Activated T-helper 9 cell treated with anti-CD3 and anti-CD28 coated beads, Interleukin-2, amount 50 U/mL, for 16 hours (primary cell): ENCODE measurements at places on chromosomes 1 and 21.
A peak's percentile ranks its signal among the peaks of the same experiment; 100 is the strongest.

DNA sequence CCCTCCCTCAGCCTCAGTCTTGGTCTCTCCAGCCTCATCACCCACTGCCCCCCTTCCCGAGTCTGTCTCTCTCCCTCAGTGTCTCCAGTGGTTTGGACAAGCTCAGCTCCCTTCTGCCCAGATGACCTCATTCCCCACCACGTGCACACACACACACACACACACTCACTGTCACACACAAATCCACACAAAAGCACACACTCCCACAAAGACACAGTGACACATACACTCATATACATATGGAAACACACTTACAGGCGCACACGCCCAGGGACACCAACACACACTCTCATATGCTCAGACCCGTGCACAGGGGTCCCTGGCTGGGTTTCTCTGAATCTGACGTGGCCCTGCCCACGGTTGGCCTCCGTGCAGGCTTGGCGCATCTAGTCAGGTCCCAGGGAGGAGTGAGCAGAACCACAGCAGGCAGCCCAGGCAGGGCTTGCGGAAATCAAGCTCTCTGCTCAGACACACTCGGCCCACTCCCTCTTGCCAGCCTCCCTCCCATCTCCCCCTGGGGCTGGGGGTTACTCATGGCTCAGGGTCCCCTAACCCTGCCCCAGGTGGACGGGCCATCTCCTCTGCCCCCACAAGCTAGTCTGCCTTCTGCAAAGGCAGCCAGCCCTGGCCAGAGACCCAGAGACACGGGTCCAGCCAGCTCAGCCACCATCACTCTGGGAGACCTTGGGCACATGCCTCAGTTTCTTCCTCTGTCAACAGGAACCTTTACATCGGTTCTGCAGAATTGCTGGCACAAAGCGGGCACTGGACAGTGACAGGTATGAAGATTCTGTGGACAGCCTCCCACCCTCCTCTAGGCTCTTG lies 38.5 kb upstream of the FAM131C start:
- DNase-seq, result no peak

DNA sequence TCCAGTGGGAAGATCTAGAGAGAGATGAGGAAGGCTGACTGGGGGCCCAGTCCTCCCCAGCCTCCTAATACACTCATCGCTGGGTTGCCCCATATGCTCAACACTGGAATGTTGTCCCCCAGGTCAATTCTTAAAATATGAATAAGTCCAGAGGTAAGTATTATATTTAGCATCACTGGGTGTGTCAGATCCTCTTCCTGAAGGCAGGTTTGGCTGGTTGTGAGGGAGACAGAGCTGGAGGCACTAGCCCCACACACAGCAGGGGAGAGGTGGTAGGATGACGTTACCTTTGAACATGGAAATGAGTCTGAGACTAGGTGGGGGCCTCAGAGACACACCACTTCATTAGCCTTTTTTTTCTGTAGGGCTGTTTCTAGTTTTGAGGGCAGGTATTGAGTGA lies 42.6 kb downstream of the SLC44A3 start:
- DNase-seq, result no peak

DNA sequence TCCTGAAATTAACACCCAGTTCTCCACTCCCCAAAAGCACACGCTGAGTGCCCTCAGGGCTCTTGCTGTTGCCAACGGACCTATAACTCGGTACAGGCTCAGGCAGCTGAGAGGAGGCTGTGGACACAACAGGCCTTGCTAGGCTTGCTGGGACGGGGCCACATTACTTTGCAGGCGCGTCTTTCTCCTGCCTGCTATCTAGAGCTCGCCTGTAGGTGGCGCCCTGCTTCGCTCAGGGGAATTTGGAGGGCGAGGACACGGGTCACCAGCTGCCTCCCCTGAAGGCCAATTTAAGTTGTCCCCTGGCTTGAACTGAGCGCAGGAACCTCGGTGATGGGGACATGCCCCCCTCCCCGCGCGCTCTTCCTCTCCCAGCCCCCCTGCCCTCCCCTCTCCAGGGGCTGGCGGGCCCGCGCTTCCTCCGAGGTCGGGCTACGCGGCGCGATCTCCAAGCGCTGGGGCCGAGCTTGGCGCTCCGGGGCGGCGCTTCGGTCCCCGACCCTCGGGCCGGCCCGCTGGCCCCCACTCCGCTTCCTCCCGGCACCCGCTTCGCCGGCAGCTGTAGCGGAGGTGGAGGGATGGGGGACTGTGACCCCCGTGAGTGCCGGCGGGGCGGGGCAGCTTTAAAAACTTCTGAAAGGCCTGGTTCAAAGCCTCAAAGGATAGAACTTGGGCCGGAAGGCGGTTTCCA lies 32.4 kb upstream of the NFIA start:
- DNase-seq, result peak; percentile 81

DNA sequence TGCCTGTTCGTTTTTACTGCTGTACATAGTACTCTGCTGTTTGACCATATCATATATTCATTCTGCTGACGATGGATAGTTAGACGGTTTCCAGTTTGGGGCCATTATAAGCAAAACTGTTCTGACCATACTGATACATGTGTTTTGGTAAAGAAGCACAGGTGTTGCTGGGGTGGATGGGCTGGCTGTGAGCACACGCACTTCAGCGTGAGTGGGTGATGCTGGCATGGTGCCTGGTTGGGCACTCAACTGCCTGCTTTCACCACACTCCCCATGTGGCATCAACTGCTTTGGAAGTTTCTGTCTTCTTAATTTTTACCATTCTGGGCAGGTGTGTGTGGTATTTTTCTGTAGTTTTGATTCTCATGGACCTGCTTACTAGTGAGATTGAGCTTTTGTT lies 37.3 kb downstream of the ADARB1 start:
- DNase-seq, result no peak

DNA sequence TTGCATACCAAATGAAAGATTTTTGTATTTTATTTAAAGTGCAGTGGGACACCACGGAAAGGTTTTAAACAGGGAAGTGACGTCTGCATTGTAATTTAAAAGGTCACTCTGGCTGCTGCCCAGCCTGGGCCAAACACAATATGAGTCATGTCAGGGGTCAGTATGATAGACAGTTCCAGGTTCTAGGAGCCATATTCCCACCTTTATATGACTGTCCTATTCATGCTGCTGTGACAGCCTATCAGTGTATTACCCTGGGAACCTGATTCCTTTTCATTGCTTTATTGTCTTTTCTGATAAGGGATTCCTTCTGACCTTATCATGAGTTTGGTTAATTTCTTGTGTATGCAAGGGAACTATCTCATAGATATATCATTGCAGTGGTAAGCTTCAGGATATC lies 5.3 kb downstream of the VANGL1 start:
- no peak for DNase-seq

GRCh38 chr1:7555391-7556185 lies 215.5 kb upstream of the VAMP3 start:
- DNase-seq, result no peak

DNA sequence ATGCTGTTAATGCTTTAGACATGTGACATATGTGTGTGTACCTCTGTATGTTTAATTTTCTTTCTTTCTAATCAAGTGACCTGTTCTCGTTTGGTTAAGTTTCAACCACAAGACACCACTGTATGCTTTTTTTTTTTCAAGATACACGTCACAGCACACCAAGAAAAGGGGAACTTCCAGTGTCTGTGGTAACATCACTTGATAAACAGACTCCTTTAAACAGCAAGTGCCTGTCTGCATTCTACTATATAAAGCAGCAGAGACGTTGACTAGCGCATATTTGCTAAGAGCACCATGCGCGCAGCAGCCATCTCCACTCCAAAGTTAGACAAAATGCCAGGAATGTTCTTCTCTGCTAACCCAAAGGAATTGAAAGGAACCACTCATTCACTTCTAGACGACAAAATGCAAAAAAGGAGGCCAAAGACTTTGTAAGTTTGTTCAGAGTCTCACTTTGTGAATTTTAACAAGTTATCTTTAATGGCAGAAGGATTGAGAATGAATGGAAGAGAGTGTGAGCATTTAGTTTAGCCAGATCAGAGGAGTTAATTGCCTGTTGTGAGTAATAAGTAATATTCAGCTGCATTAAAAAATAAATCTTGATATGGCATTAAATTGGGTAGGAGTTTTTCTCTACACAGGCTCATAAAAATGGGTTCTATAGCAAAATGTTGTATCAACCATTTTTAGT lies at the start of gene RGS1:
TSS of gene RGS1 (plus strand) at position 275 of the 691 bp plus-strand sequence. CDS start at position 295, 20 bp downstream.
- peak; percentile 33 for DNase-seq

GRCh38 chr1:115744646-115745275 lies 23.8 kb downstream of the CASQ2 start:
- no peak for DNase-seq

DNA sequence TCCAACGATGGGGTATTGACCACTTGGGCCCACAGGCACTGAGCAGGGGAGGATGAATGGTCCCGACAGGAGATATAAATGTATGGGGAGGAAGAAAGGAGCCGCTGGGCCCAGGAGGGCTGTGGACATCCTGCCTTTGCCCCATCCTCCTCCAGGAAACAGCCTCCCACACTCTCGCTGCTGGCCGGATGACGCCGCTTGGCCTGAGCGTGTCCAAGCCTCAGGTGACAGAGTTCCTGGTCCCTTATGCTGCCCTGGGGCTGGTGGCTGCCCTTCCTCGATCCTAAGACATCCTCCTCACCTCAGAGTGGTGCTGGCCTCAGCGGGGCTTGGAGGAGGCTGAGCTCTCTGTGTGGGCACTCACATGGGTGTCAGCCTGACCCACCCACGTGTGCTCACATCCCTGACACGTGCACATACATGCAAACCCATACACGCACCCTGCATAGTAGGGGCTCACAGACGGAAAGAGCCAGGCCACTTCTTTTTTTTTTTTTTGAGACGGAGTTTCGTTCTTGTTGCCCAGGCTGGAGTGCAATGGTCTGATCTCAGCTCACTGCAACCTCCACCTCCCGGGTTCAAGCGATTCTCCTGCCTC lies 5.9 kb upstream of the SERINC2 start:
- DNase-seq, result no peak

- DNase-seq, result no peak
These were observed 32.6 kb downstream of the RNF11 start for GRCh38 chr1:51268634-51269033.

DNA sequence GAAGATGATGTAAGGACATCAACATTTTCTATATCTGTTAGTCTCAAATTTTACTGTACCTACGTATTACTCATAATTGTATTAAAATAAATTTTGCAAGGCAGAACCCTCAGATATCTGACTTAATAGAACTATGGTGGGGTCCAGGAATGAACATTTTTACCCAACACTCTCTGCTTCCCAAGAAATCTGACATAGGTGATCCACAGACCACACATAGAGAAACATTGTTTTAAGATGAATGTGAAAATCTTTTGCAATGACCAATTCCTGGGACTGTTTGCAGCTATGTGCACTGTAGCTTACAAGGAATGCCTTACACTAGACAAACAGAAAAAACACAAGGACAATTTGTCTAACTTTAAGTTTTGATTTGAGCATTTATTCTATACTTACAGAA lies 645.6 kb upstream of the ADGRL2 start:
- no peak for DNase-seq

GRCh38 chr21:39109596-39110210 lies 73.5 kb downstream of the PSMG1 start:
- DNase-seq, result no peak

GRCh38 chr1:77686796-77687518 lies 4.5 kb upstream of the ZZZ3 start:
- DNase-seq, result no peak

DNA sequence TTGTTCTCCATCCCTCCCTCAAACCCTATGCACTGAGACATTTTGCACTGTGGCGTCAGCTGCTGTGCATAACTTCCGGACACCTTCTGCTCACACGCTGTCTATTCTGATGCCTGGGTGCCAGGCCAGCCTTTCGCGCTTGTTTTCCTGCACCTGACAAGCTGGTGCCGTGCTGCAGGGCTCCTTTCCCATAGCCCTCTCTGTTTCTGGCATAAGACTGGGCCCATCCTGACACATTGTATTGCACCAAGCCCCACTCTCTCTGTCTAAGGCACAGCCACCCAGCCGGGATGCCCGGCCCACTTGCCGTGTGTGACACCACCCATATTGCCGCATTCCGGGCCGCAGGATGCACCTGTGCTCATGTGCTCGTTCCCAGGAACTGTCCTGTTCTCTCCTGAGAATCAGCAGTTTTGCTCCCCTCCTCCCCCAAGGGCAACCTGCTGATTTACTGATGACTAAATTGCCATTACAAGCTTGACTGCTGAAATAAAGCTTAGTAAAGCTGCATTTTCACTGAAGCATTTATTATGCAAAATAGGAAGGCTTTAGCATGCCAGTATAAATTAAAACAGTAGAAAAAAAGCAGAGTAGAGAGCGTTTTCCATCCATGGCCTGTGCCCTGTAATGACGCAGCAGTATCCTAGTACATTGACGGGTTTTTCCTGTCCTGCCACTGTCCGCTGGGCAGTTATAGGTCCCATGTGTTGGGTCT lies 88.0 kb downstream of the CD247 start:
- DNase-seq, result no peak

DNA sequence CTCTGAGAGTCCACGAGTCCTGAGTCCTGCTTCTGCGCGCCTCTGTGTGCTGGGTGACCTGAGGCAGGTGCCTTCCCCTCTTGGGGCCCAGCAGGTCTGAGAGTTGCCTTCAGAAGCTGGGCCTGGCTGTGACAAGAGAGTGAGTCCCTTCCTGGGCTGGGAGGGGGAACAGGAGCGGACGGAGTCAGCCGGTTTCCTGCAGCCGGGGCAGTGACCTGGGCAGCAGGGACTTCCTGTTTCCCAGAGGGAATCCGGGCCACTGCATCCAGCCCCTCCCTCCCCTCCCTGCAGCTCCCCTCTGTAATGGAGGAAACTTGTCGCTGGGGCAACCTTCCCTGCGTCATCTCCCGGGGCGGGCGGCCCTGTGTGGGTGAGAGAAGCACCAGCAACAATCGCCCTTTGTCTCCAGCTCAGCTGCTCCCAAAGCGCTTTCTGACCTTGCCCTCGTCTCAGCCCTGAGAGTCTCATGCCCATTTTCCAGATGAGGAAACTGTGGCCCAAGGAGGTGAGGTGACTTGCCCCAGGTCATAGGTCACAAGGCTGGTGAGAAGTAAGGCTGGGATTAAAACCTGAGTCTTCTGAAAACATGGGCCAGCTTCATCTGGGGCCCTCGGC lies 61.1 kb downstream of the SDC3 start:
- no peak for DNase-seq

DNA sequence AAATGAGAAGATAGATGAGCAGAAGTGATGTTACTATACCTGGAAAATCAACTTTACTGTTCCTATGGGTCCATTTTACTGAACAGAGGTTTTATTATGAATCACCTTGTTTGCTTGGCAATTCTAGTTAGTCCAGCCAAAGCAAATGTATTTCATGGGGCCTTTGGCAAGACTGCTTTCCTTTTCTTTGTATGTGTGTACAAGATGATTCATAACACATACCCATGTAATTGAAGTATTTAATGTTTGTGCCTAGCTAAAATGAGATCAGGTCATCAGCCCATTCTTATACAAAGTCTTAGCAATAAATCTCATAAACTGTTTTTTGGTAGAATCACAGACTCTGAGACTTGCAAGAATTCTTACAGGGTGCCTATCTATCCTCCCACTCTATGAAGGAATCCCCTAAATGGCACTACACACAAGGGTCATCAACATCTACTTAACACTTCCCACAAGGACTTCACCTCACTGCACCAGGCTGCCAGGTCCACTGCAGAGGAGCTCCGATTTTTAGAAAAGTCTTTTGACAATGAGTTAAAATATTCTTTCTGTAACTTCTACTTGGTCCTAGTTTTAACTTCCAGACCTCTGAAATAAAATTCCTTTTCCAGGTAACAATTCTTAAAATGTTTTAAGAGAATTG lies 58.5 kb downstream of the LPAR3 start:
- no peak for DNase-seq

- DNase-seq, result no peak
These were observed 2.7 kb downstream of the SLC9A1 start for GRCh38 chr1:27152004-27152828.

- DNase-seq, result no peak
These were observed 1.3 kb upstream of the LDLRAP1 start for GRCh38 chr1:25541889-25542658.
